ENCODE measurements at places on chromosomes 13 and 19.

- DNase-seq: no peak
These were observed 12.9 kb downstream of the CFD start for GRCh38 chr19:872266-872951.

DNA sequence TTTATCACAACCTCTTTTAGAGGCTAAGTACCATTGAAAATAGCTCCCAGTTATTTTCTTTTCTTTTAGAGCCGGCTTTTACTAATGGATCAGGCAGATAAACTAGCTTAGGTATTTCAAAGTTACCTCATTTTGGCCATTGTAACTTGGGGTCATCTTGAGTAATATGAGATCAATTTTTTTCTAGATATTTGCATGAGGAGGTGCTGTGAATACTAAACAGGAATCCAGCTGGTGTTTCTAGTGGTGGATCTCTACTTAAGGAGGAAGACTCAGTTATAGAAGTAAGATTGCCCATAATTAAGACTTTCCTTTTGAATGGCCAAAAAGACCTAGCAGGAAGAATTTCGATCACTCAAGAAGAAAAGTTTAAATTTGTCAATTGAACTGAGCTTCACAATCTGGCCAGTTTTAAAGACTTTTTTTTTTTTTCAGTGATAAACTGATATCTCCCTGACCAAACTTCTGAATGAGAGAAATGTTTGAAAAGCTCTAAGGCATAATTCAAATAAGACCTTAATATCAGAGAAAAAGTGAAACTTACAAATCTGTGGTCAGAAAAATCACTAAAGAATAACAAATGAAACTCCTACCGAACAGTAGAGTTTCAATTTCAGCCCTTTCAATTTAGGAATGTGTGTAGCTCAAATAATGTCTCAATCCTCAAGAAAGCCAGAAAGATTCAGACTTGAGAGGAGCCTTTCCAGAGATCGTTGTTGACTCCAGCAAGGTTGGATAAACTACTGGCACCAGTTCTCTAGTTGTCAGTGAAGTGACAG, 11.6 kb upstream of the NAA16 start:
- DNase-seq: no peak

GRCh38 chr19:5961969-5962945, 15.7 kb downstream of the RANBP3 start:
- DNase-seq: no peak

GRCh38 chr13:42384265-42384664, 112.3 kb downstream of the AKAP11 start:
- DNase-seq: no peak

DNA sequence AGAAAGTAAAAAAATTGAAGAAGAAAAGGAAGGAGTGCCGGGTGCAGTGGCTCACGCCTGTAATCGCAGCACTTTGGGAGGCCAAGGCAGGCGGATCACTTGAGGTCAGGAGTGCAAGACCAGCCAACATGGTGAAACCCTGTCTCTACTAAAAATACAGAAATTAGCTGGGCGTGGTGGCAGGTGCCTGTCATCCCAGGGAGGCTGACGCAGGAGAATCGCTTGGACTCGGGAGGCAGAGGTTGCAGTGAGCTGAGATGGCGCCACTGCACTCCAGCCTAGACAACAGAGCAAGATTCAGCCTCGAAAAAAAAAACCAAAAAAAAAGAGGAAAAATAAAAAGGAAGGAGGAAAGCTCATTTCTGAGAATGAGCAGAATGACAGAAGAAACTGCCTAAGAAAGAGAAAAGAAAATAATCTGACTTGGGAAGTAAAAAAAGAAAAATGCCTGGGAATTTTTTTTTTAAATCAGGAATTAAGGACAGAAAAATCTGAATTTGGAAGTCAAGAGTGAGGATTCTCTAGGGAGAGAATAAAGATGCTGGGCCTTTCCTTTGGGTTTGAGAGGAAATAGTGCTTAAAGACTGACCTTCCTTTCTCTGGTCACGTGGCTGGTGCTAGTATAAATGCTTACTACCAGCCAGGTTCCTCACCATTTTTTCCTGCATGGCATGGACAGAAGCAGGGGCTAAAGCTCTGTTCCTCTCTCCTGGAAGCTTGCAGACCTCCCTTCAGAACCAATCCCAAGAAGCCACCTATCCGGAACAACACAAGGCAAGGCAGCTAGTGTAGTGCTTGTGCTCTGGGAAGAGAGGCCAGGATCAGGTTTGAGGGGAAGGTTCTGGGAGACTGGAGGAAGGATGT, at the start of gene FFAR2:
Gene FFAR2, plus strand, starts transcription at position 652 of the 864 bp plus-strand sequence. CDS start 1,458 bp downstream, outside the sequence.
- DNase-seq: no peak

Measured in kidney epithelial cell (primary cell).